Heart left ventricle (tissue), 16 donors: ENCODE measurements at places on chromosomes 6 and 20. TPM values are rescaled to one million over a fixed set of nuclear protein-coding genes. Genes with fewer than 3 reads are reported as not detected.

HAO1 gene
- polyA plus RNA-seq = not detected

SLC16A10 gene
- 1.9 TPM for polyA plus RNA-seq

C6orf58 gene
- not detected for polyA plus RNA-seq

FABP7 gene
- 0.17 TPM for polyA plus RNA-seq

FNDC11 gene
- polyA plus RNA-seq = 0.08 TPM

TMEM170B gene
- polyA plus RNA-seq = 2.8 TPM

GNRH2 gene
- not detected for polyA plus RNA-seq

TGIF2 gene
- polyA plus RNA-seq = 2.1 TPM

SPATS1 gene
- polyA plus RNA-seq = not detected

RNF39 gene
- polyA plus RNA-seq = not detected

WFDC12 gene
- not detected for polyA plus RNA-seq

MLN gene
- polyA plus RNA-seq = not detected

EFCAB8 gene
- polyA plus RNA-seq = 0.03 TPM

JPH2 gene
- polyA plus RNA-seq = 129 TPM

LTA gene
- polyA plus RNA-seq = not detected

SLC17A1 gene
- not detected for polyA plus RNA-seq

IRF4 gene
- 0.08 TPM for polyA plus RNA-seq

OR2H2 gene
- not detected for polyA plus RNA-seq

SLC22A1 gene
- polyA plus RNA-seq = 0.23 TPM

MUC22 gene
- polyA plus RNA-seq = 0.34 TPM

HNF4A gene
- not detected for polyA plus RNA-seq

POM121L2 gene
- not detected for polyA plus RNA-seq

CPNE5 gene
- 4.0 TPM for polyA plus RNA-seq

MEI4 gene
- 0.11 TPM for polyA plus RNA-seq

BTNL2 gene
- polyA plus RNA-seq = not detected

BACH2 gene
- 0.24 TPM for polyA plus RNA-seq
